ENCODE measurements at places on chromosomes 1 and 21. TPM values are rescaled to one million over a fixed set of nuclear protein-coding genes. Genes with fewer than 3 reads are reported as not detected.
A peak's percentile ranks its signal among the peaks of the same experiment; 100 is the strongest.

DNA sequence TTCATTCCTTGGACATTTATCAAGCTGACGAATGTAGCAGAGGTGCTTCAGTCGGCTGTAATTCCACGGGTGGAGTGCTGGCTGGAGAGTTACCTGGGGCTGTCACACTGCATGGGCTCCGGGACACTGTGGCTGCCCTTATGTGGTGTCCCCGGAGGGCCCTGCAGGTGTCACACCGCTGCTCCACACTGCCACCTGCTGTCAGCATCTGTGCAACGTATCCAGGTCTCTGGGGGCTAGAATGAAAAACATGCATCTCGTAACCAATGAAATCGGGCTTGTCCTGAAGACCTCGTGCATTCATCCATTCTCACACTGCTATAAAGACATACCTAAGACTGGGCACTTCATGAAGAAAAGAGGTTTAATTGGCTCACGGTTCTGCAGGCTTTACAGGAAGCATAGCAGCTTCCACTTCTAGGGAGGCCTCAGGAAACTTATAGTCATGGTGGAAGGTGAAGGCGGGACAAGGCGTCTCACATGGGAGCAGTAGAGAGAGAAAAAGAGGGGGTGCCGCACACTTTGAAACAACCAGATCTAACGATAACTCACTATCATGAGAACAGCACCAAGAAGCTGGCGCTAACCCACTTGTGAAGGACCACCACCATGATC, 46.7 kb upstream of the PCBP3 start:
- peak; percentile 79 for DNase-seq
- peak overlapping the region; percentile 46 for H3K27ac ChIP-seq
- no peaks in the 10 kb centered on the region for H3K27me3 ChIP-seq
- H3K4me1 ChIP-seq, result peaks cover 19% of the 10 kb centered on the region
- H3K36me3 ChIP-seq, result no peaks in the 10 kb centered on the region

- H3K36me3 ChIP-seq, result no peaks in the 10 kb centered on the region
- no peak overlapping the region for H3K27ac ChIP-seq
- H3K4me1 ChIP-seq, result peaks cover 22% of the 10 kb centered on the region
- peaks cover 14% of the 10 kb centered on the region for H3K27me3 ChIP-seq
- no peak overlapping the region for H3K4me3 ChIP-seq
- DNase-seq, result no peak
Observed at GRCh38 chr1:160171980-160172379, 18.4 kb upstream of the CASQ1 start.

- no peak overlapping the region for H3K27ac ChIP-seq
- H3K4me1 ChIP-seq, result no peaks in the 10 kb centered on the region
- no peaks in the 10 kb centered on the region for H3K27me3 ChIP-seq
- no peak for DNase-seq
- no peaks in the 10 kb centered on the region for H3K36me3 ChIP-seq
Observed at GRCh38 chr1:201142011-201142848, 12.0 kb downstream of the TMEM9 start.

The SPRR2B gene
- not detected for total RNA-seq

GRCh38 chr21:17900281-17900989, 81.3 kb upstream of the C21orf91 start:
- H3K36me3 ChIP-seq, result peaks cover 17% of the 10 kb centered on the region
- no peak overlapping the region for H3K4me3 ChIP-seq
- peaks cover 13% of the 10 kb centered on the region for H3K4me1 ChIP-seq
- no peak overlapping the region for H3K27ac ChIP-seq
- no peak for DNase-seq
- no peaks in the 10 kb centered on the region for H3K27me3 ChIP-seq

GRCh38 chr21:45372732-45373355, 32.1 kb upstream of the COL18A1 start:
- H3K4me3 ChIP-seq, result no peak overlapping the region
- no peak overlapping the region for H3K27ac ChIP-seq
- H3K36me3 ChIP-seq, result no peaks in the 10 kb centered on the region
- peaks cover 6% of the 10 kb centered on the region for H3K27me3 ChIP-seq
- no peak for DNase-seq

The SLFNL1 gene
- total RNA-seq, result 0.08 TPM

The SLC26A9 gene
- not detected for total RNA-seq

The HMGCS2 gene
- not detected for total RNA-seq

GRCh38 chr1:153760440-153760839, 14.8 kb upstream of the SLC27A3 start:
- no peak overlapping the region for H3K4me3 ChIP-seq
- no peaks in the 10 kb centered on the region for H3K27me3 ChIP-seq
- no peak overlapping the region for H3K27ac ChIP-seq
- no peaks in the 10 kb centered on the region for H3K4me1 ChIP-seq
- H3K36me3 ChIP-seq, result peaks cover 13% of the 10 kb centered on the region
- DNase-seq, result no peak

DNA sequence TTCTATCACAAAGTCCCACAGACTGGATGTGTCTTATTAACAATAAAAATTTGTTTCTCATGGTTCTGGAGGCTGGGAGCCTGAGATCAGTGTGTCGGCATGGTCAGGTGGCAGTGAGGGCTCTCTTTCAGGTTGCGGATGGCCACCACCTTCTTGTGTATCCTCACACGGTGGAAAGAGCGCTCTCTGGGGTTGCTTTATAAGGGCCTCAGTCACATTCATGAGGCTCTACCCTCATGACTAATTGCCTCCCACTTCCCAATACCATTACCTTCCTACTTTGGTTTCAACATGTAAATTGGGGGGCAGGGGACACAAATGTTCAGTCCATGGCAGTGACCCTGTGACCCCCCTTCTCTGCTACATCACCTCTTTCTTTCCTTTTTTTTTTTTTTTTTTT, 20.7 kb upstream of the MX1 start:
- H3K4me1 ChIP-seq, result no peaks in the 10 kb centered on the region
- no peaks in the 10 kb centered on the region for H3K27me3 ChIP-seq

DNA sequence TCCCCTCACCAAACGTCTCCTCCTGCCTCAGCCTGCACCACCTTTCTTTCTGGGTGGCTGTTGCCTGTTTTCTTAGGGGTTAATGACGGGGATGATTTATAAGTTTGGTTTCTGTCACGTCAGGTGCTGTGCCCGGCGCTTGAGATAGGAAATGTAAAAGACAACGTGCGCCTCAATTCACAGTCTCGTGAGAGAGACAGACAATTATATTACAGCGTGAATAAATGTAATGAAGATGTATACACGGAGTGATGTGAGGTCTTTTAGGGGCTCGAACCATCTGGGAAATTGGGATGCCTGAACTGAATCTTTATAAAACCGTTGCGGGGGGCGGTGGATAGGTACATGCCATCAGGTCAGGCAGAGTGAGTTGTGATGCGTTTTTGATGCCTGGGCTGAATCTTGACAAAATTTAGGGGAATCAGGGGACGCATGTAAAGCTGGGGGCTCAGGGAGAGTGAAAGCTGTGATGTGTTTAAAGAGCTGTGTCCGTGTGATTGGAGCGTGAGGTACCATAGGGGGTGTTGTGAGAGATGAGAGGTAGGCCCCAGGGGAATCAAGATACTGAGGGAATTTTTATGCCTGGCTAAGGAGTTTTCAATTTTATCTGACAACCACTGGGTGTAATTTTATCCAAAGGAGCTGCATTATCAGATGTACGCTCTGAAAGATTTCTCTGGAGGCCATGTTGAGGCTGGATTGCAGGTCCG, 831 bp downstream of the TIPRL start:
- H3K27ac ChIP-seq, result no peak overlapping the region
- no peak overlapping the region for H3K4me3 ChIP-seq
- peaks cover 3% of the 10 kb centered on the region for H3K36me3 ChIP-seq
- peaks cover 13% of the 10 kb centered on the region for H3K4me1 ChIP-seq
- peaks cover 3% of the 10 kb centered on the region for H3K27me3 ChIP-seq
- DNase-seq, result no peak

The GBP6 gene
- total RNA-seq, result 0.23 TPM

The IGSF5 gene
- total RNA-seq, result not detected

The TRMT13 gene
- 18.6 TPM for total RNA-seq
